ENCODE measurements at places on chromosomes 5 and 9.

GRCh38 chr5:38189081-38189504, 69.3 kb upstream of the EGFLAM start:
- H3K36me3 ChIP-seq: no peaks in the 10 kb centered on the region
- H3K27ac ChIP-seq: no peak overlapping the region
- H3K4me1 ChIP-seq: no peaks in the 10 kb centered on the region
- no peak for DNase-seq
- no peaks in the 10 kb centered on the region for H3K27me3 ChIP-seq

- no peaks in the 10 kb centered on the region for H3K4me1 ChIP-seq
- H3K4me3 ChIP-seq: no peak within 1 kb of the TSS
These were observed at the start of gene HSD17B3 for GRCh38 chr9:96302021-96302420. Gene HSD17B3, minus strand, starts transcription at chr9:96302176. Its CDS starts 72 bp downstream, at chr9:96302104.

DNA sequence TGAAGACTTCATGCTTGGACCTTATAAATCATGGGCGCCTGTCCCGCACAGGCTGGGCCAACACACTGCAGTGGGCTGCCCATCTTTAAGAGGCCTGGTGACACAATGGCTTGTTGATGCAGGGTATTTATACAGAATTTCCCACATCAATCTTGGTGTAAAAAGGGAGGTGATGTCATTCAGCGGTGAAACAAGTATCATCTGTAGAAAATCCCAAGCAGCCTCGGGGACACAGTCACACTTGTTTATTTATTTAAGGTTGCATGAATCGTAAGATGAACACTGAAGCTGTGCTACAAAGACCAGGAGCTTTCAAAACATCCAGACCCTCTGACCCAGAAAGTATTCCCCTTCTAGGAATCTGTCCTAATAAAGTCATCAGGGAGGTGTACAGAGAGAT, 40.5 kb downstream of the SMIM23 start:
- H3K36me3 ChIP-seq: no peaks in the 10 kb centered on the region
- H3K4me3 ChIP-seq: no peak overlapping the region
- no peaks in the 10 kb centered on the region for H3K27me3 ChIP-seq
- H3K4me1 ChIP-seq: no peaks in the 10 kb centered on the region
- H3K27ac ChIP-seq: no peak overlapping the region

GRCh38 chr5:180104168-180104530, 32.6 kb upstream of the RNF130 start:
- H3K4me1 ChIP-seq: no peaks in the 10 kb centered on the region
- H3K27ac ChIP-seq: no peak overlapping the region
- no peak for DNase-seq
- no peaks in the 10 kb centered on the region for H3K27me3 ChIP-seq

DNA sequence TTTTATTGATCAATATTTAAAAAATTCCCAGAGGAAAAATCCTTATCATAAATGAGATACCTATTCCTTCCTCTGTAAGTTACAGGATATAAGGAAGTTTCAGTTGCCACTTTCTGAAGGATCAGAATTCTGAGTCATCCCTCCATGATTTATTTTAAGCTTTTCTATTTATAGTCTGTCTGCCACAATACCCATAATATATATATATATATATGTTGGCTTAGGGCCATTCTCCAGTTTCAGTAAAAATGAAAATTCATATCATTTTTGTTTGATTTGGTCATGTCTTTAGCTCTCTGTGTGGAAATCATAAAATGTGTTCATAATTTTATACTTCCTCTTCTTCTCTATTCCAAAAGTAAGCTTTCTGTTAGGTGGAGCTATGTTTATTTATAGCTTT, 215.8 kb upstream of the CYLC2 start:
- H3K27me3 ChIP-seq: no peaks in the 10 kb centered on the region
- H3K4me1 ChIP-seq: no peaks in the 10 kb centered on the region
- H3K36me3 ChIP-seq: no peaks in the 10 kb centered on the region
- no peak for DNase-seq
